ENCODE measurements at places on chromosomes 3 and 15.

GRCh38 chr3:58514405-58514804, 22.5 kb downstream of the KCTD6 start:
- no peak for DNase-seq

DNA sequence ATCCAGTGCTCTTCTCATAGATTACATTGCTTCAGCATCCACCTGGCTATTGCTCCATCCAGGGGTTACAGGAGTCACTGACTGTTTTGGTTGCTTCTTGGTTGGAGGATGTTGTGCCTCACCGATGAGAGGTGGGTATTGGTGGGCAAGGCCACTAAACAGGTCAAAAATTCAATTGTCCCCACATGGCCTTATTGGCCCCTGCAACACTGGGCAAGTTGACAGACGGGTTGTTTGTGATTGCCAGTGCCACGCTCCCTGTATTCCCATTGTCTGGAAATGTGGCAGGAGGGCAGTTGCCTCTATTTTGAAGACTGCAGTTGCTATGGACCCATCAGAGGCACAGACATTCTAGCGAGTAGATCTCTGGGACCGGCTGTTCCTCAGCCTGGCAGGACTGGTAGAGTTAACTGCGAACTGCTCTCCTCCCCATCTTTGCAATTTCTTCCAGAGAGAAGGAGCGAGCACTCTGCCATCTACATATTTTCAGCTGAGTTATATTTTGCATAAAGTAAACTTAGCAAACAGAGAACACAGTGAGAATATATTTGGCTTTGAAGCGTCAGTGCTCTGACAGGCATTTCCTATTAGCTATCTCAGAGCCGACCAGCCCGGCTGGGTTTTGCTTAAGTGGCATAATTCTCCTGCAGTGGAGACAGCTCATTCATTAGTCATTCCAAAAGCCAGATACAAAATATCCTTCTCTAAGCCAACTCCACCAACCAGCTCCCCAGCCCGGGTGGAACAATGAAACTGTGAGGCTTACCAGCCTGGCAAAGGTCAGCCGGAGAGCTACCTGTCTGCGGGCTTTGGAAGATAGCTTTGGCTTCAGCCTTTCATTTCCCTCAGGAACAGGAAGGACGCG, 26.0 kb upstream of the MAGEF1 start:
- DNase-seq = no peak

DNA sequence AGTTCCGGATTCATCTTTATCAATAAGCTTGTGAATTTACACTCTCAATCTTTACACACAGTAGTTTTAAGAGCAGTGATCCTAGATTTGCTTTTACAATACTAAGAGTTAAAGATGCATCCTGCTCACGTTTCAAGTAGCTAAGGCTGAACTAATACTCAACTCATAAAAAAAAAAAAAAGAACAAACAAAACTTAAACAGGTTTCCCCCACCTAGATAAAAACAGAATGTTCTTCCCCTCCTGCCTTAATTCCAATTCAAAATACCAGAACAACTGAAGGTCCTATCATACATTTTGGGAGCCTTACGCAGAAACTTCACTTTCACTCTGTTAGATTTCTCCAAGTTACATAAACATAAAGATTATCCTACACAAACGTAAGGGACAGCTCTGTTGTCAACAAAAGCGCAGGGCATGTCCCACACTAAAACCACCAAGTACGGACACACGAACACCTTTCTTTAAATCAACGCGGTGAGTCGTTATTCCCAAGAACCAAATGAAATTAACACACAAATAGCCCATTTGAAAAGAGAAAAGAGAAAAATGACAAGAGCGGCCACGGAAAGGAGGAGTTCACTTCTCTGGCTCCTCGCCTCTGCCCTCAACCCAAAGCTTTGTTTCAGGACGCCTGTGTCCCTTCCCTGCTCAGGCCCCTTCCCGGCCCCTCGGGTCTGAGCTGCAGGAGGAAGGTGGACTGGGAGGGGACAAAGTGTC, 941 bp downstream of the CBLB start:
- no peak for DNase-seq

DNA sequence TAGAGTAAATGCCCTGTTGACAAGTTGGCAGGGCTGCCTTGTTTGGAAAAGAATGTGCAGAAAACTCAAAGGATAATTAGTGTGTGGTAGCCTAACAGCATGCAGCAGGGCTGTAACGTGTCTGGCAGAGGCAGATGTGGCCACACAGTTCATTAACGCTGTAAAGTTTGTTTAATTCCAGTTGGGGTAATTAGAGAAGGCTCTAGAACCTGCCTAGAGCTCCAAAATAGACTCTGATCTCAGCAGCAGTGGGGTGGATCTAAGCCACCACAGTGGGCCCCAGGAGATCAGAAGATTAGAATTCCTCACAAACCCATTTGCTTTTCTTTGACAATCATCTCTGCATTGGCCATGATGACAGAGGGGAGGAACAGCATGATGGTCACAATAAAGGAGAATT, 65.1 kb upstream of the LEKR1 start:
- no peak for DNase-seq

- no peak for DNase-seq
These were observed 609.0 kb downstream of the MECOM start for GRCh38 chr3:169054471-169054870.

- DNase-seq = no peak
These were observed 17.5 kb downstream of the RFTN1 start for GRCh38 chr3:16496008-16496407.

DNA sequence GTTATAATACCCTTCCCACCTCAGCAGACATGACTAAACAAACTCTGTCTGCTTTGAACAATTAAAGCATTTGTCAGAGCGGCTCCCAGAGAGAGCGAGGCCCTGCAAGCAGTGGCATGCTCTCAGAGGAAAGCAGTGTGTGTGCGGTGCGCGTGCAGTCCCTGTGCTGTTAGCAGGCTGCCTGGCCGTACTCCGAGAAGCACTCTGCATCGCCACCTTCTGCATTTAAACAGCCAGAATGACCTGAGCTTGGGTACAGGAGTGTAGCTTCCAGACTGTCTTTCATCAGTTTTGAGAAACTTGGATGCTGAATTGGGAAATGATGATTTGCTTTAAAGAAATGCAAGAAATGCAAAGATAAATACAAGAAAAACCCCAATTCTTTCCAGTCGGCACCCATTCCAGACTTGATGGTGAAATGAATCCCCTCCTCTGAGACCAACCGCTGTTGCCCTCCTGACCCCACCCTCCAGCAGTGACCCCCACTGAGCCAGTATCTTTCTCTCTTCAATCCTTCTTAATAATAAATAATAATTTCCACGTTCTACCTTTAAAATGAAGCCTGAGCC, 113.5 kb downstream of the VGLL4 start:
- no peak for DNase-seq

GRCh38 chr15:69972436-69972835, 125.3 kb downstream of the TLE3 start:
- DNase-seq = no peak

- DNase-seq = no peak
These were observed 26.6 kb downstream of the ITGB5 start for GRCh38 chr3:124860599-124860998.

DNA sequence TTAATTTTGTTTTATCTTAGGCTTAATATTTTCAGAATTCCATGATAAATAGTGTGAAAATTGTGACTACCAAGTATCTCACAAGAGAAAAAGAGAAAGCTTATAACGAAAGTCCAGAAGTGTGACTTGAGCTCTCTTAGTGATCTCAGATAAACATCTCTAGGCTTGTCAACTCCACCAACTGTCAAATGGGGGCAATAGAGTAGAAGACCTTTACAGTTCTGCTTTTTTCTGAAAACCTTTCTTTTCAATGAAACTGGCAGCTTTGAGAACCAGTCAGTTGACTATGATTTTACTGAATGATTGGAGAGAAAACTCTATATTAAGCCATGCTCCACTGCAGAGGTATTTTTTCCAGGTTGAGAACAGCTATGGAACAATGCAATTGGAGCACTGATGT, 119.2 kb upstream of the TP63 start:
- no peak for DNase-seq

- DNase-seq = no peak
These were observed 94.2 kb downstream of the EFL1 start for GRCh38 chr15:82168296-82168695.

GRCh38 chr15:41999290-42000285, 21.3 kb downstream of the PLA2G4E start:
- no peak for DNase-seq

DNA sequence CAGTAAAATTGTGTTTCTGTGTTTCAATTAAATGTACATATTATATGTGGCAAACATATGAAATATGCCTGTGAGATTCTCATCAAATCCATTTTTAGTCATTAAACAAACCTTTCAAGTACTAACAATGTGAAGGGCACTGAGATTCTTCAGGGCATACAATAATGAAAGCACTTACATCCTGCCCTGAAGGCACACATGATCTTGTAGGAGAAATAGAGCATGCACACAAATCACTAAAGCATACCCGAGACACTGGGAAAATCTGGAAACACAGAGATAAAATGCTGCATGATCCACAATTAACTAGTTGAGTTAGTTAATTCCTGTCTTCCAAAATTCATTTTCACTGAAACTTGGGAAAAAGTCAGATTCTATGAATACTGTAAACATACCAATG, 810.5 kb upstream of the NECTIN3 start:
- no peak for DNase-seq

DNA sequence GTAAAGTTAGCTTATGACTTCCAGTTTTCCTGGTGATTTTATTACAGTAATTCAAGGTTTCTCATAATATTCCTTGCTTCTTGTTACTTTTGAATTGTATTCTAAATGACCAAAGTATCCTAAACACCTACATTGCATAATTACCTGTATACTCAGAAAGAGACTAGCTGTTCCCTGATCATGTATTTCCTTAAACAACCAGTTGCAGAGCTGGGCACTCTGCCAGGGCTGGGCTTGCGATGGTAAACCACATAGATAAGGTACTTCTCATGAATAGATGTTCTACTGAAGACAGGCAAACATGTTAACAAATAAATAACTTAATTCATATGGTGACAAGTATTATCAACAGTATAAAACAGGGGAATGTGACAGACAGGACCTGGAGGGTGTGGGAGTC, 142.3 kb upstream of the WNT5A start:
- DNase-seq = no peak

GRCh38 chr15:53829471-53829870, 70.0 kb upstream of the WDR72 start:
- no peak for DNase-seq

DNA sequence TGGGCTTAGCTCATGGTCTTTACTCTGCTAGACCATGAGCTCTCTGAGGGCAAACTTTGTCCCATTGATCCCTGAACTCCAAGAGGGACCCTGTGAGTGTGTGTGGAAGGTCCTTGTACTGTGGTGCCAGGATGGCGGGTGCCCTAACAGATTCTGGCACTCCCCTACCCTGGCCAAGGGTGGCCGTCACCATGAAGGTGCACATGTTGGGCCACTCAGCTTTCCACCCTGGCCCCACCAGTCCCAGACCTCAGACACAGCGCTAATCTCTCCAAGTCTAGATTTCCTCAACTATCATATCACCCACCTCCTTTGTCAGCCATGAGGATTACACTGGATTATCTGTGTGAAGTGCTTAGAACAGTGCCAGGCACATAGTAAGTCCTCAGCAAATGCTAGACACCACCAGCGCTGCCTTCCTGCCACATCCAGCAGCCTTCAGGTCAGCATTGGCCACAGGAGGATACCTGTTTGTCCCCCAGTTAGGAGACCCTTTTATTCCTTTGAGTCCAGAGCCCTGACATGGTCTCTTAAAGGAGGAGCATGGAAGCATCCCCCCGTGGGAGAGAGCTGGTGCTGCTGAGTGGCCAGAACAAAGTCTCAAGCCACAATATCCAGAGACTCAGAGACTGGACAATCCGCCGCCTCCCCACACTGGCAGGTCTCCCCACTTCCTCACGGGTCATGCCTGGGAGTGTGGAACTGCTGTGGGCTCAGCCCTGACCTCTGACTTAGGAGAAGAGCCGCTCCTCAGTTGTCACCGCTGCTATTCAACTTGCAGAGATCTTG, 44.5 kb upstream of the SLCO2A1 start:
- DNase-seq = no peak

- no peak for DNase-seq
These were observed 754.6 kb downstream of the AGBL1 start for GRCh38 chr15:86834115-86834863.

GRCh38 chr3:16200411-16200810, 25.9 kb downstream of the GALNT15 start:
- no peak for DNase-seq

GRCh38 chr3:141846050-141846433, 30.4 kb upstream of the ATP1B3 start:
- DNase-seq = no peak

DNA sequence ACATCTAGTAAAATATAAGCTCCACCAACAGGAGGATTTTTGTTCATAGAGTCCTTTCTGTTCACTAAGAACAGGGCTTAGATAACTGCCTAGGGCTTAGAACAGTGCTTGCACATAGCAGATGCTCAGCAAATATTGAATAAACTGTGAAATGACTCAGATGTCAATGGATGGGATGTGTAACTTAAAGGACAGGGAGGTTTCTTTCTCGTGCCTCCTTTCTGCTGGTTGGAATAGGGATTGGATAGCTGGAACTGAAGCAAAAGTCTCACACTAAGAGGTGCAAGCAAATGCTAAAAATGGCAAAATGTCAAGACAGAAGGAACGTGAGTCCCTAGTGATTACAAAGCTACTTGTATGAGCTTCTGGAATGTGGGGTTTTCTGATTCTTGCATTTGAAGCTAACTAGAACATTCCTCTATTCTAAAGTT, 392.8 kb upstream of the WNT5A start:
- DNase-seq = no peak

DNA sequence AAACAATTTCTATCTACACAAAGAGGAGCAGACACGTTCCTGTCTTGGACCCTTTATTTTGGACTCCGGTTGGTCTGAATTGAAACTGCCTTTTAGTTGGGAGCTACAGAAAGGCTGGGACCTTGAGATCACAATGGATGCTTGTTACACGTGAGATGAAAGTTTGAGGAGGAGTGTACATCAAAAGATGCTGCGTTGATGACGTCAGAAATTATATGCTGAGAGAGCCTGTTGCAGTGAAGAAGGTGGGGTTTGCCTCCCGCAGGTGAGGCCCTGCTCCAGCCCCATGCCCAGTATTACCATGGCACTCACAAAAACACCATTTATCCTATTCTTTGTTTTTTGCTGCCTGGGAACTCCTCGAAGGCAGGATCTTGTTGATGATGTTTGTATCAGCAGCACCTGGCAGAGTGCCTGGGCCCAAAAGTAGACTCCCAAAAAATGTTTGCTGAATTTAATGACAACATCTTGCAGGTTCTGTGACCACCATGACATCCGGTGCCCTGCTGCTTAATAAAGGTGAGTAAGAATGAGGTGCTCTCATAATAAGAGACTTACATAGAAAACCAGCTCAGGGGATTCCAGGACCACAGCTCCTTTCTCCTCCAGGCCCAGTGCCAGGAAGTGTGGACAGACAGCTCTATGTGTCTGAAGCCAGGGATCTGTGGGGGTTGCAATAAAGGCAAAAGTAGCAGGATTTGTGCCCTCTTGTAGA, 136.1 kb upstream of the UBE2E1 start:
- DNase-seq = no peak

DNA sequence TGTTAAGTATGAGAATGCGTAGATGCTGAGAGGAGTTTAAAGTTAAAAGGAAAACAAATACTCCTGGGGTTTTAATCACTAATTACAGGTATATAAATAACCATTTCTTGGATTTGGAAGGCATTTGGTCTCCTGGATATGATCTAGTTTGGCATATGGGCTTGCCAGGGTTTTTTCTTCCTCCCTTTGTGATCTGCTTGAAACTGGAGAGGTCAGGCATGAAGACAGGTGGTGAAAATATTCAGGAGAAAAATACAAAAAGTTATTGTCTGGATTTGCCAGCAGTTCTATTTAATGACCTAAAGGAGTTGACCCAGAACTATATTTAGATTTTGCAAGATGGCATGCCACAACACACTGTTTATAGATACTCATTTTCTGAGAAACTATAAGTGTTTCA, 136.3 kb downstream of the DIPK2A start:
- no peak for DNase-seq

- DNase-seq = no peak
These were observed 178.9 kb downstream of the KCNMB2 start for GRCh38 chr3:178714925-178715832.

Measured in stimulated activated CD4-positive, alpha-beta T cell treated with anti-CD3 and anti-CD28 coated beads, Interleukin-4, amount 100 ng/mL, for 1 hour (primary cell).